ENCODE measurements at places on chromosomes 5 and 9.

DNA sequence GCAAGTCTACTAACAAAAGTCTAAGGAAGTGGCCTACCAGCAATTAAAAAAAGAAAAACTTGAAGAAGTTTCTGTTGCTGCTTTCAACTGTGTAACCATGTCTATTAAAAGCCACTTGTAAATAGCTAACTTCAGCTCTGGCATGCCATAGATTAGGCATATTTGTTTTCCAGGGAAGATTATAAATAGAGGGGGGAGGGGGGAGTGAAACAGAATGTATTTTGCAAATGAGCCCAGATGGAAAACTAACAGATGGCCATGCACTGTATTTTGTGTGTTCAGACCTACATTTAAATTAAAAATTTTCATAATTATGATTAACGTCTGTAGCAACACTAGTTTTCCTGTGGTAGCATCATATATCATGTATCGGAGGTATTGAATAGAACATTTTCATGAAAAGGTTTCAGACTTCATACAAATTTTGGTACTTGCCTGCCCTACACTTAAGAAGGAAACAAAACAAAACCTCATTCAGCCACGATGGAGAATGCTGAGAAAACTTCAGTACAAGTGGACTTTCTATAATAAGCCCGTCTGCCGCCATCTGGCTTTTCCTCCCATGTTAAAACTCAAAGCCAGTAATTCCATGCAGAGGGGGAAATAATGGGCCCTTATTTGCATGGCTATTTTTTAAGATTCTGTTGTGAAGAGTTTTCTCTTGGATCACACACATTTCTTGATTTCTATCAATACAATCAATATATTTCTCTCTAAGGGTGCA, 220.4 kb upstream of the SMARCA2 start:
- DNase-seq = no peak

- no peak for DNase-seq
These were observed 36.7 kb upstream of the KCNIP1 start for GRCh38 chr5:170466988-170467707.

DNA sequence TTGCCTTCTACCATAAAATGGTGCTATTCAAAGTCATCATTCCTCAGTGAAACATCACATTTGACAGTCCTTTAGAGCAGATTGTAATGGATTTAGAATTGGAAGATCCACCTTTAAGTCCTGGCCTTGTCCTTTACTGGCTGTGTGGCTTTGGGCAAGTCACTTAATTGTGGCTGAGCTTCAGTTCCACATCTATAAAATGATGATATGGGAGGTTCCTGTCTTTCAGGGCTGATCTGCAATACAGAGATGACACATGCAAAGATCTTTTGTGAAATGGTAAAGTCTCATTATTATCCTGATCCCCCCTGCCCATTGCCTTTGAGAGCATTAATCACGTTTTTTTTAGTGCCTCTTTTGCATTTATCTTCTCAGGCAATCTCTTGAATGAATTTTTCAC, 58.2 kb downstream of the ZFAND5 start:
- DNase-seq = no peak

GRCh38 chr9:130943221-130943620, 4.2 kb upstream of the FIBCD1 start:
- DNase-seq = no peak

GRCh38 chr5:113607361-113607760, 93.9 kb downstream of the YTHDC2 start:
- no peak for DNase-seq

DNA sequence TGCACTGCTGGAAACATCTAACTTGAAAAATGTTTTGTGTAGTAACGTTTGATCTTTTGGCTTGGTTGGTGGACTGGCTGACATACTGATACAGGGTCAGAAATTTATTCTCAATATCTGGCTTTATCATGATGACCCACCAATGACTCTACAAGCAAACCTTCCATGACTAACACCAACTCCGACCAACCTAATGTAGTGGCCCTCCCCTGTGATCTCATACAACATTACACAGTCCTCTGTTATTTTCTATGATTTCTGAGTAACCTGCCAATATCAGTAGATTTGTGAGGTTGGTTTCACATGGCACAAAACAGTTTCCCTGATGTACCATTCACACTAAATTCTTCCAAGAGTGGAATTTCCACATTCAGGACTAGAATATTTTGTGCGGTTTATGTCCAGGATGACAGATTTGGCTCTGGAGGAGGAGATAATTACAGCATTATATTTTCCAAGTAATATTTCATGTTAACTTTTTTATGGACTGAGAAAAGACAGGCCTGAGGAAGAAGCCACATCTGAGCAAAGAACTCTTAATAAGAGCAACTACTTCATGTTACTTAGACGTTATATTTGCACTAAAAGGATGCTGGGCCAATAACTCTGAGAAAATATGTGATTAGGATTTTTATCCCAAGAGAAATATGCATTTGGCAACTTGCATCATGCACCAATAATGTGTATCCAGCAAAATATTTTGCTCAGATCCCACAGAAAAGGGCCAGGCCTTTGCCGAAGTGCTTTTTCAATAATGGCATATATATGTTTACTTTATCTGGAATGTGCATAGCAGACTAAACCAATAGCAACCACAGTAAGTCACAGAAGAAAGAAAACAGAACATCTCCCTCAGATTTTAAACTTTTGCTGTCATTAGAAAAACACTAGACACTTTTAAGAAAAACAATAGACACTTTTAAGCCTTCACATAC, 273.4 kb downstream of the KCNN2 start:
- DNase-seq = no peak

GRCh38 chr9:96293498-96294158, 8.3 kb downstream of the HSD17B3 start:
- no peak for DNase-seq

- DNase-seq = peak; percentile 84
These were observed 1.3 kb downstream of the ZNF131 start for GRCh38 chr5:43121913-43122484.

DNA sequence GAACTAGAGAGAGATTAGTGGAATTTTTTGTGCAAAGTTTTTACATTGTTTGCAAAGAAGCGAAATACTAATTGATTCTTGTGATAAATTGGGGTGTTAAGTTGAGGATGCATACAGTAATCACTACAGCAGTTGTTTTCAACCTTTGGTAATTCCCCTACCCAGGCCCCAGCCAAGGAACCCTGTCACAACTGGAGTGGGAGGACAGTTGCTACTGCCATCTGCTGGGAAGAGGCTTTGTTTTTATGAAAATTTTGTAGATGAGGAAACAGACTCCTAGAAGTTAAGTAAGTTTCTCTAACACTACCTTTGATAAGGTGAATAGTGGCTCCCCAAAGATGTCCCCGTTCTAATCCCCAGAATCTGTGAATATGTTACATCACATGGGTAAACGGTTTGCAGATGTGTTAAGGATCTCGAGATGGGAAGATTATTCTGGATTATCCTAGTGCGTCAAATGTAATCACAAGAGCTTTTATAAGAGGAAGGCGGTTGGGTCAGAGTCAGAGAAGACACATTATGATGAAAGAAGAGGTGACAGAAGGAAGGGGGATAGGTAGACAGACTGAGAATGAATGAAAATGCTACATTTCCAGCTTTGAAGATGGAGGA, 34.0 kb upstream of the PPP1R2B start:
- DNase-seq = no peak

DNA sequence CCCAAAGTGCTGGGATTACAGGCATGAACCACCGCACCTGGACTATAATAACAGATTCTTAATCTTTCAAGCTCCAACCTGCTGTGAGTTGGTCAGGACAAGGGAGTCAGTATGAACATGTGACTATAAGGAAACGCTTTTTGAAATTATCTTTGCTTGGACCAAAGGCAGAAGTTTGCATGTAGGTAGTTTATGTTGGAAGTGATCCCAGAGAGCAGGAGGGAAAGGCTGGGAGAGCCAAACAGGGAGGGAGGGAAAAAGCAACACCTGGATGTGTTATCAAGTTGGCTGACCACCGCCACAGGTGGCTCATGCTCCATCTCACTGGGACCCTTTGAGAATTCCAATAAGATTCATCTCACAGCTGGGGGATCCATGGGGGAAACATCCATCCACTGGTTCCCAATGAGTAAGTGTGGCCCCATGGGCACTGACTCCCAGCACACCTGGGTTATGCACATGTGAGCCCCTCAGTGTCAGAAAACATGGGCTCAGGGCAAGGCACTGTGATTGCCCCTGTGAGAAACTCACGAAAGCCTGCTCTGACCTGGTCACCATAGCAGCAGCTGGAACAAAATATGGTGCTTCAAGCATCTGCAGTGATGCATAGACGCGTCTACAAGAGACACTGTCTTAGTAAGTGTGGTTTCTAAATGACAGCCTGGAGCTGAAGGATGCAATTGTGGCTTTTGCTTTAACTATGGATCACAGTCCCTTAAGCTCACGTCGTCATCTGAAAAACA, 62.1 kb downstream of the ARSB start:
- DNase-seq = peak; percentile 46

DNA sequence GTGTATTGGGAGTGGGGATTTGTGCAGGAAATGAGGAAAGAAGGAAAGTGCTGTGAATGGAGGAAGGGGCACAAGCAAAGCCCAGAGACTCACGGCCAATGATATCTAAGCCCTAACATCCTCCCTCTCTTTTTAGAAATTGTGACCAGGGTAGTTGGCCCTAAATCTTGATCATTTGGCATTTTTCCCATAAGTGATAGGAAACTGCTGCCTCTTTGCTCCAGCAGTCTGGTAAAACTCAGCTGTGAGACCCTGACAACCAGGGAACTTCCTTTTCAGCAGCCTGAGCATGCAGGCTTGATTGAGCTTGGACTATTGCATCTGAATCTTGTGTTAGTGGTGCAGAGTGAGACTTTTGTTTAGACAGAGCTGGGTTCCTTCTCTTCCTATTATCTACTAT, 9.6 kb upstream of the ADRB2 start:
- DNase-seq = no peak

DNA sequence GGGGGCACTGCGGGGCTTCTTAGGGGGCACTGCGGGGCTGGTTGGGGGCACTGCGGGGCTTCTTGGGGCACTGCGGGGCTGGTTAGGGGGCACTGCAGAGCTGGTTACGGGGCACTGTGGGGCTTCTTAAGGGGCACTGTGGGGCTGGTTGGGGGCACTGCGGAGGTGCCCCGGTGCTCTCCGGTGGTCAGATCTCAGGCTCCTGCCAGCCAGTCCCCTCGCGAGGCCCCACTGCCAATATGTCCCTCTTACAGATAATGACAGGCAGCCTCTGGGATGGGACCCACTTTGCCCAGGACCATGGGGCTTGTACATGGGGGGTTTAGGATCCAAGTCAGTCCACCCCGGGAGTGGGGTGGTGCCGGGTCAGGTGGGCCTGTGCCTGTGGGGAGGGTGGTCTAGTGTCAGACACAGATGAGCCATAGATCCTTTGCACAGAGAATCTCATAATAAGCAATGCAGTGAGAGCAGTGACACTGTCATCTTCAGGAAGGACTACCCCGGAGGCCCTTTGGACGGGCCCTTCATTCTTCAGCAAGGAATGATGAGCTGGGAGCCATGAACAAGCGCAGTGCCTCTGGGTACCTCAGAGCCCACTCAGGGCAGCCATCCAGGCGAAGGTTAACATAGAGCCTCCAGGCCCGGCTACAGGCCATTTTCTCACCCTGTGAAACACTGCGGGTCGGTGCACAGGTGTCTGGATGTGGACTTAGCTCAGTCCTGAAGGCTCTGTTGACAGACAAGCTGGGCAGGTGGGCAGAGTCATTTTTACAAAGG, 38.2 kb downstream of the COL5A1 start:
- no peak for DNase-seq

- DNase-seq = no peak
These were observed 25.1 kb upstream of the CD180 start for GRCh38 chr5:67221487-67222242.

GRCh38 chr5:39948867-39949468, 524.2 kb upstream of the DAB2 start:
- peak; percentile 32 for DNase-seq

GRCh38 chr5:38557308-38557710, 863 bp upstream of the LIFR start:
- no peak for DNase-seq

DNA sequence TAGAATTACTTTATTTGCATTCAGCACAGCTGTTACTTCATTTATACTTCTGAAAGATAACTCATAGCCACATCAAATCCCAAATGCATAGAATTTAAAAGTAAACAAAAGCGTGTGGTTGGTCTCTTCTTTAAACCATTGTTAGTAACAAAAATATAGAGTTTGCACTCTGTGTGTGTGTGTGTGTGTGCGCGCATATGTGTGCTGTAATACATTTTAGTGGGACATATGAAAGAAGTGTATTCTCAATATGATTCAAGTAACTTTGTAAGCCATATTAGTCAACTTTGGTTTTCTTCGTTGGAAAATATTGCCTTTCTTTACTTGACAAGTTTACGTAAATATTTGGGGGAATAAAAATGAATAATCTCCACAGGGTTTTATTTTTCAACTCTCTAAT, 106.1 kb upstream of the PRRC1 start:
- DNase-seq = no peak

DNA sequence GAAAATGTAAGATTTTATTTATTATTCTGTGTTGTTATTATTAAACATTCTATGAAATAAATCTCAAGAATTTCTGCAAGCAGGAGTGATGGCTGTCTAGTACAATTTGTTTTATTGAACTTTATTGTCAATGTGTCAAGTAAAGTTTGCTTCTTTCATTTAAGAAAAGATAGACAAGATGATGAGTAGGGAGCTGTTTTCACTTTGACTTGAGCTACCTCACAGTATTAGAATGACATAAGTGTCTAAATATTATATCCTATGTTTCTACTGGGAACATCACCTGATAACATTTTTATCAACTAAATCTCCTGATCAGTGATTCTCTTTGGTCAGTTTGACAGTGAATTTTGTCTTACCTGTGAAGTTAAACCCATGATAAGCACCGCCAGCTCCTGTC, 12.7 kb upstream of the EDIL3 start:
- DNase-seq = no peak

DNA sequence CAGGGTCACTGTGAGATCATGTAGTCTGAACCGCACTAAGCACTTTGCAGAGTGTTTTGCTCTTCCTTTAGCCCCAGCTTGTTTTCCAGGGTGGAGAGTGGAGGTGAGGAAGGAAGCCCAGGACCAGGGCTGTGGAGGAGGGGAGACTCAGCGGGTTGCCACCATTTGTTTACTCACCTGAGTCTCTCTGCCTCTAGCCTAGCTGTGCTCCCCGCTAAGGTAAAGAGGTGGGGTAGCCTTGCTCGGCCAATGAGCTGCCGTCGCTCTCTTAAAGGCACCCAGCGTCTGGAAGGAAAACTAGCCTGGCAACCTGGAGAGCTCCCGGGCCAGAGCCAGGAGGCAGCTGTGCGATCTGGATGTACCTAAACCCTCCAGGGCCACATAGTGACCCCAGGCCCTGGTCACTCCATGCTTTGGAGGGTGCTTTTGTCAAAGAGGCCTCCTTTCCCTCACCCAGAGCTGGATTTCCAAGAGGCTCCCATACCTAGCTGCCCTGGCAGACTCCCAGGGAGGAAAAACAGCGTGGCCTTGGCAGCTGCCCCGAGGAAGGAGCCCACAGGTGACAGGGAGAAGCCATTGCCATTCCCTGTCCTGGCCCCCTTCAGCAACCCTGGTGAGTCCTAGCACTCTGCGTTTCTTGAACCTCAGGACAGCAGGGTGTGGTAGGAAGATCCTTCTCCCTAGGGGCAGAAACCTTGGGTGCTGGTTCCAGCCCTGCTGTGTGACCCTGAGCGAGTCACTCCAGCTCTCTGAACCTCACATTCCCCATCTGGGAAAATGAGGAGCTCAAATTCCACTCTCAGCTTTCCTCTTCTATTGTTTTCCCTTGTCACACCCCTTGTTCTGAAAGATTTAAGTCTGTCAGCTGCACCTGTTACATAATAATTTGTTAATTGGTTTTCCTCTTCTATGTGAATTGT, 42.4 kb upstream of the LARP1 start:
- DNase-seq = peak; percentile 92

GRCh38 chr5:5881294-5881693, 458.8 kb downstream of the ICE1 start:
- DNase-seq = peak; percentile 9
